HT1080 (cell line): ENCODE measurements at places on chromosomes 6 and 20.

DNA sequence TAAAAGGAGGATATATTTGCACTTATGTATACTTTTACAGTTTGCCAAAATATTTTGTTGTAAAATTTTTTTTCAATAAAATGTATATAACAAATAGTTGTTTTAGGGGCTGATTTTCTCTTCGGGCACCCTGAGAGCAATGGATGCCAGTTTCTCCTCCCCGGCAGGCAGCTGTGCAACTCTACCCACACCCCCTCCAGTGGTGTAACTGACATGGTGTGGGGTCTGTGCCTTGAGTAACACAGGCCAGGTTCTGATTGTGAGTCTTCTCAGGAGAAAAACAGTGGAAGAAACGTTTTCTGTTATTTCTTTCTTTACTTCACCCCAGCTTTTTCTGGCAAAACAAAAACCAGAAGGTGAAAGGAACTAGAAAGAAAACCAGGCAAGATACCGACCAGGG lies 6.1 kb downstream of the FOXF2 start:
- no peak for DNase-seq

DNA sequence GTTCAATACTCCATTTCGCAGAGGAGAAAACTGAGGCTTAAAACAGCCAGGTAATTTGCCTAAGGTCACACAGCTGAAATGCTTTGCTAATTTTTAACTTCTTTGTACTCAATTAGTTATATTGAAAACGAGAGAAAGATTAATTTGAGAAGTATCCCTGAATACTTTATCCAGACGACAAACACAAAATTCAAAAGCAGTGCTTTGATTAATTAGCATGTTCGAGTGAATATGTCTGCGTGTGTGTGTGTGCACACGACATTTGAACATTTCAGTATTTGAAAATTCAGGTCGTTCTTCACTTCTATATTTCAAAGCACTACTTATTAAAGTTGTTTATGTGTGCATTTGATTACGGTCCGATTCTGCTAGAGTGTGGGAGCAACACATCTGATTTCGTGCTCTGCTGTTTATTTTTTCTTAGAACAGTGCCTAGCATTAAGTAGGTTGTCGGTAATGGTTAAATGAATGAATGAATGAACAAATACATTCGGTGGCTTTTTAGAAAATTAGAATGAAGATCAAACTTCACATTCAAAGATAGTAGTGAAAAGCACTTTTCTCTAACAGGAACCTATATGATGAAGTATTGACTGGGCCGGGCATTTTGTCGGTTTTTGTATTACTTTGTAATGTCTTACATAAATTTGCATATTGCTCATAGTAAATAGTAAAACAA lies 36.9 kb upstream of the SYNCRIP start:
- DNase-seq = peak; percentile 29

DNA sequence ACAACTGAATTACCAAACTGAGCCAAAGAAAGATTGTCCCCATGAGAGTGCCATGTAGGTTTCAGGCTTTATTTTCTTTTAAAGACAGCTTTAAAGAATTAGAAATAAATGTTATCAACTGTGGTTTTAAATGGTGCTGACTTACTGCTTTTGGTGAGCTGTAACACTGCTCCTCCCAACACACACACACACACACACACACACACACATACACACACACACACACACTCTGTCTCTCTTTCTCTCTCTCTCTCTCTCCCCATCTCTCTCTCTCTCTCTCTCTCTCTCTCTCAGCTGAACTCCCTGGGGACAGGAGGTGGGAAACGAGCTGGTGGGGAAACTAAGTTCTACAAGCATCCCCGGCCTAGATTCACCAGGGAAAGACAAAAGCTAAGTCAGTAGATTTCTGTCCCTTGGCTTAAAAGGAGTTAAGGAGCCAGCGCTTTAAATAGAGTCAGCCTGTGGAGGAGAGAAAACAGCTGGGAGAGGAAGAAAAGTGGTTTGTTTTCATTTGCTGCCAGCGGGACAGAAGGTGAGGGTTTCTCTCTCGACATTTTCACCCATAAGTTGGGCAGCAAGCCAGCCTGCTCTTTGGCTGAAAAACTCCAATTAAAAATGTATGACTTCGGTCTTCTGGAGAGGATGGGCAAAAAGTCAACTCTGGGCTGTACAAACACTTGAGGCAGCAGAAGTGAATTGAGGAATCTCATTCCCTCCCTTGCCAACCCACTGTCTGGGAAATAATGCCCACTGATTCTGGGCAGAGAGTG lies 27.4 kb downstream of the CBLN4 start:
- DNase-seq = no peak

DNA sequence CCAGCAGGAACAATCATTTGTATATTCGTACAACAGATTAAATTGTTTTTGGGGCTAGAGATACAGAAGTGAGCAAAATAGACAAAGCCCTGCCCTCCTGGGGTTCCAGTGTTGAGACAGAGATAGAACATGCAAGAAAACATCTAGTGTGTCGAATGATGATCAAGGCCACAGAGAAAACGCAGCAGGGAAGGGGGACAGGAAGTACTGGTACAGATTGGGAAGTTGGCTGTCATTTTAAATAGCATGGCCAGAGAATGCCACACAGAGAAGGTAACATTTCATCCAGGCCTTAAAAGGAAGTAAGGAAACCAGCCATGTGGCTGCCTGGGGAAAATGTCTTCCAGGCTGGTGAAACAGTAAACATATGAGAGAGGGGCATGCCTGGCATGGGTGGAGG lies 202.6 kb upstream of the MYLIP start:
- DNase-seq = no peak

- DNase-seq = peak; percentile 93
Measured at GRCh38 chr6:28802417-28803336, 121.1 kb downstream of the TRIM27 start.

GRCh38 chr6:34102099-34102656 lies 43.7 kb downstream of the GRM4 start:
- DNase-seq = no peak
